ENCODE measurements at places on chromosomes 2 and 18.
A peak's percentile ranks its signal among the peaks of the same experiment; 100 is the strongest.

DNA sequence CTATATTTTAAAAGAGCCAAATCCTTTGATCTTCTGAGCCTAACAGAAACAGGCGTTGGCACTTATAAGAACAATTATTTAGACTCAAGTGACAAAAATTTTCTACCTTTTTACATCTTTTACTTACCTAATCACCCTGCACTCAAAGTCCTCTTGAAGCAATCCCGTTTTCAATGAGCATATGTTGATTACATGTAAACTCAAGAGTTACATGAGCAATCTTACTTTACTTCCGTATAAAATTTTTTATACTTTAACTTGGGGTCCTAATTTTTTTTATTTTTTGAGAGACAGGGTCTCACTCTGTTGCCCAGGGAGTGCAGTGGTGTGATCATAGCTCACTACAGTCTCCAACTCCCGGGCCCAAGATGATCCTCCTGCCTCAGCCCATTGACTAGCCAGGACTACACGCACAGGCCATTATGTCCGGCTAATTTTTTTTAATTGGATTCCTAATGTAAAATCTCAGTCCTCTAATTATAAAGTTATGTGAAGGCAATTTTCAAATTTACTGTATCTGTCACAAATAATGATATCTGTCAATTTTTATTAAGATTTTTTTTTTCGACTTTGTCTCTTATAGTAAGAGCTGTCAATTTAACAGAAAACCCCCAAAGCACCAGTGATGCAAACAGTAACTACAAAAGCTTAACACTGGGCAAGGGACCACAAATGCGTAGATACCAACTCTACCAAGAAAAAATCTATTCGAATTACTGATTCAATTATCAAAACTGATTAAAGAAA is 19.1 kb upstream of the STPG4 start:
- peak; percentile 12 for DNase-seq

GRCh38 chr2:168798076-168798887 is 4.2 kb upstream of the NOSTRIN start:
- no peak for DNase-seq

DNA sequence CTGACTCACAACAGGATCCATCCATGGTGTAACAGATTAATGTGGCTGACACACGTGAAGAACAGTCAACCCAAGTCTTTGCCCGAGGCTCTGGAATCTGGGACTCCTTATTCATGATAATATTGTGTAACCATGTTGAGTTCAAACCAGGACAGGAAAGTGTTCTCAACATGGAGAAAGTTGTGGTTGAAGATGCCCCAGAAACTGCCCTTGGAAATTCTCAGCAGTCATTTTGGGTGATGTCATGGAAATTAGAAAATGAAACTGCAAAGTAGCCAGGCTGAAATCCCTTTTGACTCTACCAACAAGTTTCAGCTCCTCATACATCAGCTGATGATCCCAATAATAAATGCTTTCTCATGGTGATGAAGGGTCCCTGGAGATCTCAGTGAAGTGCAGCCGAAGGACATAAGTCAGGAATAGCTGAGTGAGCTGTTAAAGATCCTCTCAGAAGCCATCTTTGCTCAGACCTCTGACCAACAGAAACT is 307.7 kb downstream of the TNS1 start:
- no peak for DNase-seq

GRCh38 chr2:53629501-53629900 is 138.1 kb upstream of the CHAC2 start:
- DNase-seq = no peak

DNA sequence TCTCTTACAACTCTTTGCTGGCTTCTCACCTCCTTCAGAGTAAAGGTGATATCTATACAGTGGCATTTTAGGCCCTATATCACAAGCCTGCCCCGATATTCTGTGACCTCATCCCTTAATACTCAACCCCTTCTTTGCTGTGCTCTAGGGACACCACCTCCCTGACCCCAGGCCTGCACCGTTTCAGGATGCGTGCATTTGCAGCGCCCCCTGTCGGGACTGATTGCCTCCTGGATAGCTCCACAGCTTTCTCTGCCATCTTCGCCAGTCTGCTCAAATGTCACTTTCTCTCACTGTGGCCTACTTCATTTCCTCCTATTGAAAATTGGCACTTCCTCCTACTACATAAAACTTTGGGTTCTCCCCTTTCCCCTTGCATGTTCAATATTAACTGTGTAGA is 289.6 kb downstream of the SOCS6 start:
- DNase-seq = no peak

- DNase-seq = no peak
Measured at GRCh38 chr2:236671896-236672562, 102.4 kb downstream of the ACKR3 start.

GRCh38 chr2:69566669-69567068 is 76.9 kb downstream of the AAK1 start:
- no peak for DNase-seq

DNA sequence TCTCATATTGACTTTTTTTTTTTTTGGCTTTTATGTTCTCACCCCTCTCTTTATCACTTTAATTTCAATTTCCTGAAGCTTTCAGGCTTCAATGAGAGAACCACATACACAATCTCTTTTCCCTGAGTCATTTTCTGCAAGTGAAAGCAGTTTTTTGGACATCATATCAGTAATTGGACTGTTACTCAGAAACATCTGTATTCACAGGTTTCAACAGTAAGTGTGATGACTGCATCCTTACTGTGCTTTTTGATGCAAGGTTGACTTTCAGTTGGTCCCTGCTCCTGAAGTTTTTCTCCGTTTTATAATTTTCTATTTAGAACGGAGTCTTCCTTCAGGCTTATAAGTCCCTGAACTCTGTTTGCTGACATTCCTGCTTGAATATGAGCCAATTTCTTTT is 70.5 kb upstream of the CCBE1 start:
- no peak for DNase-seq

GRCh38 chr2:102053096-102053495 is 61.3 kb downstream of the IL1R2 start:
- no peak for DNase-seq

DNA sequence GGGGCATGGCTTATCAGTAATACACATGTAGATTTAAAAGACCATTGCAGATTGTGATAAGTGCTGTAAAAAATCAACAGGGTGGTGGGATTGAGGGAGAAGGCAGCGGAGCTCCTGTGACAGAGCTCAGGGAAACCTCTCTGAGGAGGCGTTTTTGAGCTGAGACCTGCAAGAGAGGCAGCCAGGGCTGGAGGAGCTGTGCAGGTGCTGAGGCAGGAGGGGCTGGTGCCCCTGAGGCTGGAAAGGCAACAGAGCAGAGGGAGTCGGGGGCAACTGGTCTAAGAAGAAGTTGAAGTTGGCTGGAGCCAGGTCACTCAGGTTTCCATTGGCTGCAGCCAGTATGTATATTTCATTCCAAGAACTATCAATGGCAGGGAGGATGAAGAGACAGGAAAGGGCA is 47.6 kb downstream of the KLHL29 start:
- DNase-seq = no peak

DNA sequence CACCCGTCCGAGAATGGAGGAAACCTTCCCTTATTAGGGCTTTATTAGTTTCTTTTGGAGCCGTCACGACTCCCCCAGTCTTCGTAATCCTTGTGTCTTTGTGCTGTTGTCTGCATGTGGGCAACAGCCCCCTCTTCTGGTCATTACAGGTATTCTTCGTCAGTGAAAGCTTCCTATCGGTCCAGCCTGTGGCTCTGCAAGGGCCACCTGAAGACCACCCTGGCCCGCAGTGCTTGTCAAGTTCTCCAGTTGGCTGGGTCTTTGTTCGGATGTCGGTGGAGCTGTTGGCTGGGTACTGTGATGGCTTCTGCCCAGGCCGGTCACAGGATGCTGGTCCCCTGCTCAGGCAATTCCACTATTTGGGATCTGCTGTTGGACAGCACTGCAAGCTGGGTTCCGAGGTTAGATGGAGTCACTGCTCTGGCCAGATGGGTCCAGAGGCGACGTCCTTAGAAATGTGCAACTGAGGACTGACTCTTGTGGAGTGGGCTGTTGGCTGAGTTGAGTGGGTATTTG is 19.2 kb downstream of the E2F6 start:
- DNase-seq = peak; percentile 75

- no peak for DNase-seq
Measured at GRCh38 chr2:239378918-239379640, 21.7 kb downstream of the HDAC4 start.

DNA sequence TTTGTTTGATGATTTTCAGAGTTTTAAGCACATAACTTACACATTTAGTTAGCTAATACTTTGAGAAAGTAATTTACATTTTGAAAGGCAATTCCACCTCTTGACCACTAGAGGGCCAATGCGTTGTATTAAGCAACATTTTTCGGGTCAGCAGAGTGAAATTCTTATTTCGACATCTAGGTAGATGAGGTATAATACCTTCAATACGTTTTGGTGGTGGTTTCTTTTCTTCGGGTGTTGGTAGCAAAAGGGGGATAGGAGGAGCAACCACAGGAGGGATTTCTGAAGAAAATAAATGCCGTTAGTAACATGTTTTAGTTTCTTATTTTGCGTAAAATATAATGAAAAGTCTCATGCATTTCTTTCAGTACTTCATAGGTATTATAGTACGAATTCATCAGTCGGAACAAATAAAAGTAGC is 106.3 kb downstream of the TTN start:
- DNase-seq = peak; percentile 51

GRCh38 chr2:62014102-62014501 is 108.6 kb downstream of the COMMD1 start:
- no peak for DNase-seq

DNA sequence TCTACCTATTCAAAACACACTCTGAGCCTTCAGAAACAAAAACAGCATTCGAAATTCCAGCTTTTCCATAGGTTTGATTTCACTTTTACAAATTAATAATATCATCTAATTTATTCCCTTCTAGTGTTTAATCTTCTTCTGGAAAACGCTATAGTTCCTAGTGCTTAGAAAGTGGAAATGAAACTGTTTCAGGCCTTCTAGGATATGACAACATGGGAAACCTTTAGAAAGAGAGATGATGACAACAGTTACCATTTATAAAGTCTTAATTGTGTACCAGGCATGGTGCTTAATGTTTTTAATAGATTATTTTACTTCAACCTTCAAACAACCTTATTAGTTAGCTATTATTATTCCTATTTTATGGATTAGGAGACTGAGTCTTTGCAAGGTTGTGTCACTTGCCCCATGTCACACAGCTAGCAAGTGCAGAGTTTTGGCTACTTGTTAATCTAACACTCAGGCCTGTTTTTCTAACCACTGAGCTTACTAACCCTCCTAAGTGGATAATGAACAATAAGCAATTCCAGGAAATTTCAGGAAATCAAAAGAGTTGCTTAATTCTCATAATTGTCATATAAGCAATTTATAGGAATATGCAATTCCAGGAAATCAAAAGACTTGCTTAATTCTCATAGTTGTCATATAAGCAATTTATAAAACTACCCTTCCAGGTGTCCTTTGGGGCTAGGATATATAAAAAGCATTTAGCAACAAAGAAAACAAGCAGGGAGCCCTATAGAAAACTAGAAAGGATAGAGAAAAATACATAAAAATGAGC is 206.0 kb downstream of the ZNF521 start:
- DNase-seq = no peak

DNA sequence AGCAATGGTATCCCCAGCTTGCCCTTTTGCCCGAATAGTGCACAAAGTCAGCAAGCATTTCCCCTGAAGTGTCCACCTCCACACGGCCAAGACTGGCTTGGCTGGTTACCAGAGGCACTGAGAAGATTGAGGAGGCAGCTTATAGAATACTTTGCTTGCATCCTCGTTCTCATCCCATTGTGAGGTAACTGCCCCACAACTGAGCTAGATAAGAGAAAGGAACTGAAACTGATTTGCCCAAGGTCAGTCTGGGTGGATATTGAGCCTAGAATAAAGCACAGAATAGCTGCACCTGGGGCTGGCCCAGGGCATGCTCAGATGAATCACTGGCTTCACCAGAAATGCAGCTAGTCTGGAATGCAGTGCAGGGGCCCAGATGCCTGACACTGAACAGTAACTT is 32.7 kb upstream of the MAP4K3 start:
- no peak for DNase-seq

DNA sequence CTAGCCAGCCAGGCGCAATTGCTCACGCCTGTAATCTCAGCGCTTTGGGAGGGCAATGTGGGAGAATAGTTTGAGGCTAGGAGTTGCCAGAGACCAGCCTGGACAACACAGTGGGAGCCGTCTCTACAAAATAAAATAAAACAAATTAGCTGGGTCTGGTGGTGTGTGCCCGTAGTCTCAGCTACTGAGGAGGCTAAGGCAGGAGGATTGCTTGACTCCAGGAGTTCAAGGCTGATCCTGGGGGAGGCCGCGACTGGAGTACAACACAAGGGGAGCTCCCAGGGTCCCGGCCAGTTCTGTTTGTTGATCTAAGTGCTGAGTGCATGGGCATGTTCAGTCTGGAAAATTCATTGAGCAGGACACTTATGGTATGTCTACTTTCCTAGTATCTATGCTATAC is 2.6 kb downstream of the ST3GAL5 start:
- no peak for DNase-seq

DNA sequence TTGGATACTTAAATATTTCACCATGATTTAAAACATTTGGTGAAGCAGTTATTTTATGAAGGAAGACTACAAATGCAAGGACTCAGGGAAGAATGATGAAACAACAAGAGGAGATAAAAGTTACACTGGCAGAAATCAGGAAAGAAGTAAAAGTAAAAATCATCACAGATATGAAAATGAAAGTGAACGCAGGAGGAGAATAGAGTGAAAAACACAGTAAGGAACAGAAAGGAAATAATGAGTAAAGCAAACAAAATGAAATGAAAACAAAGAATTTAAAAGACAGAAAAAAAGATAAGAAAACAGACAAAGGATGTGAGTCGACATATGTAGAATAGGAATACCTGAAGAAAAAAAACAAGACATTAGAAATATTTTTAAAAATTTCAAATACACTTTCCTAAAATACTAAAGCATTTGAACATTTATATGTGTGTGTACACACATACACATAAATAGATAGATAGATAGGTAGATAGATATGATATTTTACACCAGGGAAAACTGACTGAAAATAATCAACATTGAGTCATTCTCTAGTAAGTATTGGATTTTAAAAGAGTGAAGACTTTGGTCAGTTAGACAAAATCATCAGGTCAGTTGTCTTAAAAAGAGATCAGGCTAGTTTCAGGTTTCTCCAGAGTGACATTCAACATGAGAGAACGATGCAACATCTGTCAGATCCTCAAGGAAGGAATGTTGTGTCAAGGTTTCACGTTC is 12.1 kb upstream of the KDSR start:
- DNase-seq = no peak

DNA sequence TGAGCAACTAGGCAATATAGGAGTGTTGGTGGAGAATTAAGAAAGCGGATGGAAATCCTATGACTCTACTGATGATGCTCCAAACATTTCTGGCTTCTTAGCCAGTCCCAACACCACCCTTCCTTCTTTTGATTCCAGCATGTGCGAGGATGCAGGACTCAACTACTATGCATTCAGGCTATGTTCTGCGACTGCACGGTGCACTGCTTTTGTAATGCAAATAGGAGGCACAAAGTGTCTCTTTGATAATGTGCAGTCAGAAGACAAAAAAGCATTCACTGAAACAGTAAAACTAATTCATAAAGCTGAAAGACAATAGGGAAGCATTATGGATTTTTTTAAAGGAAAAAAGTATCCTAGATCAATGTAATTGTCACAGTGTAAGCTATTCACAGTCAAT is 106.7 kb downstream of the MEIS1 start:
- no peak for DNase-seq

All from hematopoietic multipotent progenitor cell treated with erythropoietin and hydrocortisone succinate and interleukin-3 and kit ligand, for 15 days (in vitro differentiated cells).